ENCODE measurements at places on chromosomes 4 and X. TPM values are rescaled to one million over a fixed set of nuclear protein-coding genes. Genes with fewer than 3 reads are reported as not detected.

NXT2 gene
- 10.6 TPM for total RNA-seq

RAB28 gene
- 12.3 TPM for total RNA-seq

NDP gene
- total RNA-seq = 0.59 TPM

ABCG2 gene
- total RNA-seq = 0.59 TPM

MAGEC3 gene
- not detected for total RNA-seq

PDZD11 gene
- 55.4 TPM for total RNA-seq

Data from osteoblast (primary cell).